Naive thymus-derived CD8-positive, alpha-beta T cell (primary cell): ENCODE measurements at places on chromosomes 6 and 20.

DNA sequence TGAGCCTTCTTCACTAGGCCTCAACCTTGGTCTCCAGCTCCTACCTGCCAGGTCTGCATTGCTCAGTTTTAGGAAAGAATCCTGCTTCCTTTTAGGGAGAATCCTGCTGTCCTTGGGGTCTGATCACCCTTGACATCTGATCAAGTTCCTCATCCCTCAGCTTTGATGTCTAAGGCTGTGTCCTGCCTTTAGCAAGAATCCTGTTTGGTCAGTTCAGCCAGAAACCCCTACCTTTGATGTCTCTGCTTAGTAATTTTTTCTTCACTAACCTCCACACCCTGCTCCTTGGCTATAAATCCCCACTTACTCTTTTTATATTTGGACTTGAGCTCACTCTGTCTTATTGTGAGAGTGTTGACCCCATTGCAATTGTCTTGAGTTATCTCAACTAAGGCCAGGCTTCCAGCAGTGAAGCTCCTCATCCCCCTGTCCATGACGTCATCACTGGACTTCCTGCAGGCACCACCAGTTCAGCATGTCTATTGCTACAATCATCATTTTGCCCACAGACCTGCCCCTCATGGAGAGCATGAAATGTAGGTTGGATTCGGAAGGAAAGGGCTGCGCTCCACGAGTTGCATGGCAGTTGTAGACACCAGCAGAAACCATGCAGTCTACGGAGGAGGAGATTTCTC lies 4.7 kb upstream of the CST5 start:
- no peak for DNase-seq

DNA sequence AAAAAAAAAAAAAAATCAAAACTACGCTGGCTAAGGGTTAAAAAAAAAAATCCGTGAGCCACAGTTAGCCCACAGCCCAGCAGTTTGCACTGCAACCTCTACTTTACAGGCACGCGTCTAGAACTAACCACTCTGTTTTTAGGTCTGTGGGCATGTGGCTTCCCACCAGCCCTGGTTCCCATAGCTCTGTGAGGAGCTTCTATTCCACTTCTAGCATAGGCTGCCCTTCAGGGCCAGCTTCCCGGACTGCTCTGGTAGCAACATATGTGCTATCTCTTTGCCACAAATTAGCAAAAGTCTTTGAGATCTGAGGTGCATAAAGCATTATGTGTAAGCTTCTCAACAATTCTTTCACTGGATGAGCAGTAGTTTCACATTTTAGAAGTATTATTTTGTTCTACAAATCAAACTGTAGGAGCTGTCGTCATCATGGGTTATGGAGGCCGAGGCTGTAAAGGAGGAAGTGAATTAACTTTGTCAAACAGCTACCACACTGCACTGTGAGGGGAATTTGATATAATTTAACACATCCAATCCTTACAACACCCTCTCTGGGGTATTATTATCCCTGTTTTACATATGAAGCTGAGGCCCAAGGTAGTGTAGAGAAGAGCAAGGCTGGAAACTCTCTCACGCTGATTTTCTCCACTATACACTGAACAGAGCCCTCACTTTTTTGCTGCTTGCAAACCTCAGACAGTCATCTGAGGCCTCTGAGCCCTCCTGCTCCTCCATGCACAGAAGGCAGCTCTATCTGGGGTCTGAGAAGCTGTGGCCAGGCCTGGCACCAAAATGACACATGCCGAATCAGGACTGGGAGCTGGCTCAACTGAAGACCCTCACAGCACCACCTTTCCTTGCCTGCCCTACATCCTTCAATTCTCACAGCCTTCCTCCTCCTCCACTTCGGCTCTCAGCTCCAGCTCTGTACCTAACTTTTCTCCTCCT lies 35.4 kb downstream of the MAN1A1 start:
- DNase-seq, result peak; percentile 32

- no peak for DNase-seq
Measured at GRCh38 chr6:3287976-3288707, 29.4 kb downstream of the PSMG4 start.

GRCh38 chr6:112879920-112880413 lies 532.8 kb downstream of the RFPL4B start:
- peak; percentile 16 for DNase-seq

GRCh38 chr6:43060755-43061633 lies 1.6 kb downstream of the KLC4 start:
- DNase-seq, result no peak

- no peak for DNase-seq
Measured at GRCh38 chr6:157223021-157223430, 100.3 kb downstream of the TMEM242 start.

DNA sequence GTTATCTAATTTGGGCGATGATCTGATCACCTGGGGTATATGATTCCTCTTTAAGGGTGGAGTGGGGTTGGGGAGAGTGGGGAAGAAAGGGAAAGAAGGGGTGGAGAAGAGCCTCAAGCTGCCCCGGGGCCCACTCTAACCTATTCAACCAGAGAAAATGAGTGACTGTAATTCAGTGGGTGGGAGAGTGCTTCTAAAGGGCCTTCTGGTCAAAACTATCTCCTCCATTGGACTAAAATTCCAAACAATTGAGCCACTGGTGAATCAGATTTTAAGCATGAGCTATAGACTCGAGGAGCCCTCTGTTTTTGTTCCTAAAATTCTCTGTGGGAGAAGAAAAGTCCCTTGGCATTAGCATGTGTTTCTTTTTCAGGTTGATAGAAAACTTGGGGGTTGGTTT lies 296.8 kb downstream of the CLIC5 start:
- no peak for DNase-seq

DNA sequence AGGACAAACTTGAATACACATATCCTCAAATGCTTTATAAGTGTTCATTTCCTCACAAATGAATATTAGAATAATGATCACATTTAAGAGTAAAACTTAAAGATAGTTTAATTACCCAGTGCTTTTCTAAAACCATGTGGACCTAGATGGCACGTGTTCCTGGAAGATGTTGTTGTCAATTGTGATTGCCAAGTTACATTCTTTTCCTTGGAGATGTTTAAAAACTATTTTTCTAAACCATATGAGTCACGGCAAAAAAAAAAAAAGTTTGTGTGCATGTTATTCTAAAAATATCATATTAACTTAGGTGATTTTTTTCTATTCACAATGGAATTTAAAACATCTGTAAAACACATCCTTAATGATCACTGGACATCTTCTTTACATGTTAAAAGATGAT lies 51.1 kb downstream of the RCAN2 start:
- DNase-seq, result no peak

GRCh38 chr6:32692019-32692418 lies 25.6 kb upstream of the HLA-DQB1 start:
- peak; percentile 42 for DNase-seq

- no peak for DNase-seq
Measured at GRCh38 chr6:158977382-158977781, 22.6 kb downstream of the RSPH3 start.

GRCh38 chr20:57959018-57959417 lies 249.2 kb upstream of the PMEPA1 start:
- no peak for DNase-seq

GRCh38 chr6:163501439-163501838 lies 86.9 kb downstream of the QKI start:
- DNase-seq, result no peak

DNA sequence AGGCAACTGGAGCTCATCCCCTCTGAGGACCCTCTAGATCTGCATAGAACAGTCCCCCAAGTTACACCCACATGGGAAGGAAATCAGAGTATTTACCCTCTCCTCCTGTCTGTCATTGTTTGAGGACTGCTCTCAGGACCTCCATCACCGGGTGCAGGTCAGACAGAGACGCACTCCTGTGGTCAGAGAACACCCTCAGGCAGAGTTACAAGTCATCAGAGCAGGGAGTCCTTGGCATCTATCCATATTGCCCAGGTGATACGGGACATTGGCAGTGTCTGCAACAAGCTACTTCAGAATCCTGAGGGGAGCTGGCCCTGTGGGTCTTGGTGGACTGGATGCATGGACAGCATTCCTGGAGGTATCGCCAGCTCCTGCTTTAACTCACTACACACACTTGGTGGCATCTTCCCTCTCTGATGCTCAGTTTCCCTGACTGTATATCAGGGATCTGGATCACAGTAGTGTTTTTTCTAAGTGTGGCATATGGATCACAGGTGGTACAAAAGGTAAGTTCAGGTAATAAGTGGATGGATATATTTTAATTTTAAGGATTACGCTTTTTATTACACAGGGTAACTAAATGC lies 15.1 kb upstream of the ISM1 start:
- DNase-seq, result no peak

- no peak for DNase-seq
Measured at GRCh38 chr6:75089921-75090320, 115.9 kb downstream of the COL12A1 start.

- DNase-seq, result no peak
Measured at GRCh38 chr6:160469153-160469552, 121.0 kb downstream of the SLC22A3 start.

- no peak for DNase-seq
Measured at GRCh38 chr20:4488407-4489339, 233.0 kb upstream of the PRND start.

DNA sequence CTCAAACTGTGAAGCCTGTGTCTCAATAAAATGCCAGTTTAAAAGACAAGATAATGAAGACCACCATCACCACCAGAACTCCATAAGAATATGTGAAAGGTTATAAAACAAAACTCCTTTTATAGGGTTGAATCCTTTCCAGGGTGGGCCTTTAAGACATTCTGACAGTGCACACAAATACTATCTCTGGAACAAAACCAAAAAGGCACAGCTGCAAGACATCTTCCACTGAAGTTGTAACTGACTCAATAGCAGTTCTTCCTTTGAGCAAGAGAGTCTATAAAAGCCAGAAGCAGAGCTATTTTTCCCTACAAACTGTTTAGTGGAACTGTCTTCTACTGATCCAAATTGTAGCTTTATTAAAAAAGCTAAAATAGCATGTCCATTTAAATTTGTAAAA lies 81.6 kb downstream of the EPB41L2 start:
- DNase-seq, result no peak

DNA sequence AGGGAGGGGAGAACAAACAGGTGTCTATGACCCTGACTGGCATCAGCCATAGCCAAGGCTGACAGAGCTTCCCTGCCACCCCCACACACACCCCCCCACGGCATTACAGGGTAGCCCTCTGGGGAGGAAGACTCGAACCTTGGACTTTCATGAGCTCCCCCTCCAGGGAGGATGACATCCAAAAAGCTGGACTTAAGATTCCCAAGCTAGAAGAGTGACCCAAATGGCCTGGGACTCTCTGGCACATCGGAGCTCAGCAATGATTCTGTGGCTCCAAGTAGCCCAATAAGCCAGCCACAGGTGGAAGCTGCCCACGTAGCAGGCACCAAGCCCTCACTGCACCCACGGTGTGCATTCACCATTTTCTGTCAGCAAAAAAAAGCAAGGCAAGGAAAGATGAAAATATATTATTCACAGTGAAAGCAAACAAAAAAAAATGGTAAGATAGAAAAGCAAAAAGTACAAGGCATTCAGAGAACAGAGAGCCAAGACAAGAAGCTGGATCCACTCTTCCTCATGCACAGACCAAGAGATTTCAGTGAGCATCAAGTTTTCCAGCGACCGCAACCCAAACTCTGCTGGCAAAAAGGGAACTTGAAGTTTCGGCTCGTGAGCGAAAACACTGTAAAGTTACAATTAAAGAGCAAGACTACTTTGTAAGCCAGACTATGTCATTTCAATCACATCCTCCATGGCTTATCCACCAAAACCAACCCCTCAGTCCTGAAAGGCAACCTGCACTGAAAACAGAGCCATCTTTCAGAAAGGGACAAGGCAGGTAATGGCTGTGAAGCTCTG lies 10.9 kb downstream of the JAG1 start:
- no peak for DNase-seq

GRCh38 chr6:15506066-15506465 lies 156.8 kb downstream of the DTNBP1 start:
- no peak for DNase-seq

DNA sequence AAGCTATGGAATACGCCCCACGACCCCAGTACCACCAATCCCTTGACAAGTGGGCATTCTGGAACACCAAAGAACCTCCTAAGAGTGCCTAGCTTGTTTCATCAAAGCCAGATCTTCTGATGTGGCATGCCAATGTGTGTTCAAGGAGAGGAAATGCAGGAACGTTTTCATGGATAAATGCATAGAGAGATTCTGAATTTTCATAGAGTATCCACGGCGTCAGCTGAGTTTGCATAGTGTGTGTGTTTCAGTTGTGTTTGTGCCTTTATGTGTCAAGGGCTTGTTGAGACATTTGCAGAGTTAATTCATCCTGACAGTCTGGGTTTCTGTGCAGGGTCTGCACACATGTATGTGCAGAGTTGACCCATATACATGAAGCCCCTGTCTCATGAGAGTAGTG lies 172.7 kb upstream of the LRFN2 start:
- no peak for DNase-seq

GRCh38 chr6:30681766-30682142 lies 4.7 kb downstream of the PPP1R18 start:
- DNase-seq, result no peak

DNA sequence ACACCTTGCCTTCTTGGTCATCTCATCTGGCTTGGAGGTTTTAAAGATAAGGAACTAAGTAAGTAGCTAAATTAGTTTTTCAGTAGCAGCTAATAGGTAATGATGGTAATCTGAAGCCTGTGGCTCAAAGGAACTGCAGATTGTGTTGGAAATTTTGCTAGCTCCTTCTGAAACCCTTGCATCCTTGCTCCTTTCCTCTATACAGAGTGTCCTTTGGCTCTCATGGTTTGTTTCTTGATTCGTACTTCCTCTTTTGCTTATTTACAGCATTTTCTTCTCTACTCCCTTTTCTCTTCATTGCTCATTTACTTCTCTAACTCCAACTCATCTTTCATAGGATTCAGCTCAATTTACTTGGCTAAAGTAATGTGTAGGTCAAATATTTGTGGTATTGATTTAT lies 19.0 kb downstream of the LRRC1 start:
- DNase-seq, result no peak

- no peak for DNase-seq
Measured at GRCh38 chr6:33688451-33689147, 22.9 kb downstream of the UQCC2 start.

DNA sequence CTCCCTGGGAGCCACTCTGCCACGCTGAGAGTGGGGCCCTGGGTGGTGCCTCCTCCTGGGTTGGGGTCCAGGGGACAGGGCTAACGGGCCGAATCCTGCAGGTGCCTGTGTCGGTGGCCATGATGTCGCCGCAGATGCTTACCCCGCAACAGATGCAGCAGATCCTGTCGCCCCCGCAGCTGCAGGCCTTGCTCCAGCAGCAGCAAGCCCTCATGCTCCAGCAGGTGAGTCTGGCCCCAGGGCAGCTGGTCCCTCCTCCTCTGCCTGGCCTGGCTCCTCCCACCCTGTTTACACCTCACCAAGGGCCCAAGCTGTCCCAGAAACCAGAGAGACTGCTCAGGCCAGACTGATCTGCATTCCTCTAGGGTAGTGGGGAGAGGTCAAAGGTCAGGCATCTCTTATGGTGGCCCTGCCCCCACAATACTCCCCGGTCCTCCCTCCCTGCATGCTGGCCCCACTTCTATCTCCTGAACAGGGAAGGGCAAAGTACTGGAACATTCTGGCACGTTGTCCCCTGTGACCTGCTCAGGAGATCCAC lies 38.6 kb downstream of the FOXP4 start:
- DNase-seq, result no peak

GRCh38 chr20:50772420-50773185 lies 22.3 kb upstream of the BCAS4 start:
- no peak for DNase-seq

GRCh38 chr6:12414096-12414675 lies 124.0 kb downstream of the EDN1 start:
- DNase-seq, result no peak

GRCh38 chr6:156556811-156557210 lies 220.4 kb upstream of the ARID1B start:
- DNase-seq, result no peak

GRCh38 chr6:14671261-14671681 lies 553.7 kb downstream of the CD83 start:
- DNase-seq, result no peak
